NCI-H82 (cell line): ENCODE measurements at places on chromosomes 5 and 9.
A peak's percentile ranks its signal among the peaks of the same experiment; 100 is the strongest.

DNA sequence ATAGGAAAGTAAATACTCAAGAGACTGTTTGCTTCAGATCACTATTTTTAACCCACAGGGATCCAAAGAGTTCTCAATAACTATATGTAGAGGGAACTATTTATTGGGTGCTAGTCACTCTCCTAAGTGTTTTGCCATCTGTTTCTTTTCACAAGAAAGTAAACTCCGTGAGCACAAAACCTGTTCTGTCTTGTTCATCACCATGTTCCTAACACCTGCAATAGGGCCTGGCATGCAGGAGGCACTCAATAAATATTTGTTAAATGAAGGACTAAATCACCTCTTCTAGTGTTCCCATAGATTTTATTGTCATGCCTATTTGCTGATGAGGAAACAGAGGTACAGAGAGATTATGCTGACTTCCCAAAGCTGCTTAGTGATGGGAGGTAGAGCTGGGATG is 118.2 kb downstream of the VCAN start:
- no peak for DNase-seq

GRCh38 chr9:137035937-137036336 is 4.0 kb upstream of the FUT7 start:
- no peak for DNase-seq

DNA sequence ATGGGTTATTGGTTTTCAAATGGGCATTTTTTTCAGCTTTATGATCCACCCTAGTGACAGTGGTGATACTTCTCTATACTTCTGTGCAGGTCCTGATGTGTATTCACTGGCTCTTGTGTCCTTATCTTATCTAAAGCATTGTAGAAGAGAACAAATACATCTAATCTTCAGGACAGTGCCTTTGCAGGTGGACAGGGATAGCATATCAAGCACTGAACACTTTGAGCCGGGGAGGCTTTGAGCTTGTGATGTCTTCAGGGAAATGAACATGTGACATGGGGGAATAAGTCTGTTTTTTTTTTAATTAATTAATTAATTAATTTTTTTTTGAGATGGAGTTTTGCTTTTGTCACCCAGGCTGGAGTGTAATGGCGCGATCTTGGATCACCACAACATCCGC is 115.5 kb upstream of the KLF4 start:
- DNase-seq, result no peak

GRCh38 chr5:180690562-180690961 is 41.2 kb upstream of the FLT4 start:
- peak; percentile 62 for DNase-seq

DNA sequence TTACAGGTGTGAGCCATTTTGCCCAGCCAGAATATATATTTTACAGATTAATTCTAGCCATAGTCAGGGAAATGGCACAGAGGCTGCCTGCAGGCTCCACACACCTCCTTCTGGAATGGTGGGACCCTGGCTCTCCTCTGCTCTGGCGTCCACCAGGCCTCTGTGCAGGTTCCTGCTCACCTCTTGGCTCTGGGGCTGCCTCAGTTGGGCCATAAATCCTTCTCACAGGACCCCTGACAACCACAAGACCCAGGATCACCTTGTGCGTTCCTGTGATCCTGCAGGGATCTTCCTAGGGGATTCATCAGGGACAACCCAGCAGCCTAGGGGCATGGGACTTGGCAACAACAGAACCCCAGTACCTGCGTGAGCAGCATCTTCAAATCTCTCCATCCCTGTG is 93.0 kb upstream of the FSTL4 start:
- DNase-seq, result no peak

GRCh38 chr9:16267281-16268066 is 603.0 kb downstream of the BNC2 start:
- no peak for DNase-seq

GRCh38 chr5:142612494-142613270 is 73.2 kb downstream of the FGF1 start:
- no peak for DNase-seq

- no peak for DNase-seq
These were observed 11.2 kb upstream of the TRIO start for GRCh38 chr5:14131855-14132503.

DNA sequence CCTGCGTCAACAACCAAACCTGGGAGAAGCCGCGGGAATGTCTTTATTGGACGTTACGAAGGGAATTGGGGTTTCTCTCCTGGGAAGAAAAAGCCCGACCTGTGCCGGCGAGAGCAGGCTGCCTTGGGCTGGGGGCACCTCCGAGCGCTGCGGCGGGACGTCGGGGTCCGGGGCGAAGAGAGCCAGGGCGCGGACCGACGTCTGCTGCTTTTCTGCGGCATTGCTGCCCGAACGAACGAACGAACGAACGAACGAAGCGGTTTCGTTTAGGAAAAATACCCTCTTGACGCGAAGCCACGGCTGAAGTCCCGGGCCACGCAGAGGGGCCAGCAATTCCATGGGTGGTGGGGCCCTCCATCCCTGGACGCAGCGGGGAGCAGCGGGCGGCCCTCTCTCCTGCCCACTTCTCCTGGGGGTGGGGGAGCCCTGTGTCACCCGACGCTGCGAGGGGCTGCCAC is 4.8 kb upstream of the PITX1 start:
- DNase-seq, result no peak

- DNase-seq, result no peak
These were observed 44.1 kb downstream of the PIP5K1B start for GRCh38 chr9:68749135-68749534.

DNA sequence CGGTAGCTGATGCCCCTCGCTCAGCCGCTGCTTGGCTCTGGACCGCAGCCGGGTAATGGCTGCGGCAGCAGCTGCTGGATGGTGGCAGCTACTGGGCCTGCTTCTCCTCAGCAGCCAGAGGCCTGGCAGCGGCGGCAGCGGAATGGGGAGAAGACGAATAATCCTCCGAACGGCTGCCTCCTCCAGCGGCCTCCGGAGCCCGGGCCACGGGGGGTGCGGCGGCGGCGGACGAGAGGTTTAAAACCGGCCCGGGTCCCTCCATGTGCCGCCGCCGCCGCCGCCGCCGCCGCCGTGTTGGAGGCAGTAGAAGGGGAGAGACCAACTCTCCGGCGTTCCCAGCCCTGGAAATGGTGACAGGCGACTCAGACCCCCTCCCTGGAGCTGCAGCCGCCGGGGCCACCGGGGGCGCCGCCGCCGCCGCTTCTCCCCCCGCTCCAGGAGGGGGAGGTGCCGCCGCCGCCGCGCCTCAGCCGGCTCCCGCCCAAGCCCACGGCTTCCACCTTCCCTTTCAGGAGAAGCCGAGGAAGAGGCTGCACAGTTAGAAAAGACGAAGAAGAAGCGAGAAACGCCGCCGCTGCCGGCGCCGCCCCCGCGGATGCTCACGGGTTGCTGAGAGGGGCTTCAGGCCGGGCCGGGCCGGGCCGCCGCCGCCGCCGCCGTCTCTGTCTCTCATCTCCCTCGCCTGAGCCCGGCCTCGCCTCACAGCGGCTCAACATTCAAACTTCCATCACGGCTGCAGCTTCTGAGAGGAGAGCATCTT is 118.4 kb upstream of the PRSS3 start:
- DNase-seq, result peak; percentile 79

DNA sequence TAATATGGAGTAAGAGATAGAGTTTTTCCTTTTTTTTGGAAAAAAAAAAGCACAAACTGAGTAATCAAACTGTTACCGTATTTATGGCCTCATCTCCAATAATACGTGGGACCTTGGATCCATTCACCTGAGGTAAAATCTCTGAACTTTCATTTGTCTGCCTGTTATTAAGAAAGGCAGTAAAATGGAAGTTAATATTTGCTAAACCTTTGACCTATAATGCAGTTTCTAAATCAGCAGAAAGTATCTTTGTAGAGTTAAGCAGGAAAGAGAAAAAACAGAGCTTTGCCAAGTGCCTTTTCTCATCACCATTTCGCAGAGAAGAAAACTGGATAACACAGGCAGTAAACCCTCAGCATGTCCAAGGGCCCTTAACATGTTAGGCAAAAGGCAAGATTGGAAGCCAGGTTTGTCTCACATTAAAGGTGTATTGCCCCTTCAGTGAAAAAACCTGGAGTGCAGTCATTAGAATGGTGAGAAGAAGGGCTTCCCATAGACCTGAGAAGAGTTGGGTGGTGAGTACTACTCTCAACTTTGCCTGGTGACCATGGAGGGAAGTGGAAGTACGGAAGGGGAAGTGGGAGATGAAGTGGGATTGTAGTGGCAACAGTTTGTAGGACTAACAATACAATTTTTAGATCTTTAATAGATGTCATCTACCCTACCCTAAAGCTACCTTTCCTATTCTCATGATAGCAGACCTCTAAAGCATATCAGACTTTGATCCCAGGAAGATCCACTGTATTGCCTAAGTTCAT is 65.4 kb upstream of the GRAMD2B start:
- DNase-seq, result no peak

DNA sequence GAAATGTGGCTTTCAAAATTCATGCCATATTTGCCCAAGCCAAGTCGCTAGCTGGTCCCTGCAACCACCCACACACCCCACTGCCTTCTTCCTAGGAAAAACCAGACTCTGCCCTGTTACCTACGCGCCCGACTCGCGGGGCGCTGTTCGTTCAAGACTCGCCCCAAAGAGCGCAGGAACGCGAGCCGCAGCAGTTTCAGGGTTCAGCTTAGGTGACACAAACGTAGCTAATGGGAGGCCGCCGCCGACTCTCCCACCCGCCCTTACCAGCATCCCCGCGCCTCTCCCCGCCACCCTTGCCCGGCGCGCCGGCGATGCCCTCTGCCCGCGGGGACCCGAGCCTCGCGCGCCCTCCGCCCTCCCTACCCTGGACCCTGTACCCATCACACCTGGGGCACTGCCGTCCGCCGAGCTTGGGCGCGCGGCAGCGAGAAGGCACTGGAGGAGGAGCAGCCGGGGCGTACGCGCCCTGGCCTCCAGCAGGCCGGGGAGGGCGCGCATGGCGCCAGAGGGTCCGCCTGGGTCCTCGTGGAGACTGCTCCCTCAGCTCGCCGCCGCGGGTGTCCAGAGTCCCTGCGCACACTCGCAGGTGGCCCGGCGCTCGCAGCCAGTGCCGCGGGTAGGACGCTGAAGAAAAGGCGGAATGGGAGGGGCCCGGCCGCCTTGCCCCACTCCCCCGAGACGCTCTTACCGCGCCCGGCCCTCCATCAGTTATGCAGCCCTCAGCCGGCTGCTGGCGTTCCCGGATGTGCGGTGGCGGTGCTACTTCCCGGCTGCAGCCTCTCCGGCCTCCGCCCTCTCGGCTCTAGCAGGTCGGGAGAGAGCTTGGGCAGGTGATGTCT is at the start of gene EMB:
Gene EMB (minus strand): TSS at position 638 of the 842 bp plus-strand sequence. CDS start 137 bp downstream, at position 501.
- DNase-seq, result no peak

DNA sequence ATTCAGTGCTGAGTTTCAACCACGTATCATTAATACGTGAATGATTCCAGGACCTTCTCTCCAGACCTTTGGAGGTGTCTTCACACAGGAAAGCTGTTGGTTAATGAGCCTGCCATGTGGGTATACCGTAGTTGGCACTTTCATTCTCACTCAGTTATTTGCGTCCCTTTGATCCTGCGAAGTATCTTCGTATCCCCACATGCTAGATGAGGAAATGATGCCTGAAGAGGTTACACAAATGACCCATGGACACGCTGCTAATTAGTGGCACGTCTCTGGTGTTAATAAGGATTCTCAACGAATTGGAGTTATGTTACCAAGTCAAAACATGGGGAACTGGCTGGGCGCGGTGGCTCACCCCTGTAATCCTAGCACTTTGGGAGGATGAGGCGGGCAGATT is 65.7 kb upstream of the GNE start:
- no peak for DNase-seq

GRCh38 chr5:143155455-143155854 is 248.0 kb downstream of the NR3C1 start:
- no peak for DNase-seq

- DNase-seq, result no peak
These were observed 38.7 kb upstream of the PTGS1 start for GRCh38 chr9:122332083-122332482.

DNA sequence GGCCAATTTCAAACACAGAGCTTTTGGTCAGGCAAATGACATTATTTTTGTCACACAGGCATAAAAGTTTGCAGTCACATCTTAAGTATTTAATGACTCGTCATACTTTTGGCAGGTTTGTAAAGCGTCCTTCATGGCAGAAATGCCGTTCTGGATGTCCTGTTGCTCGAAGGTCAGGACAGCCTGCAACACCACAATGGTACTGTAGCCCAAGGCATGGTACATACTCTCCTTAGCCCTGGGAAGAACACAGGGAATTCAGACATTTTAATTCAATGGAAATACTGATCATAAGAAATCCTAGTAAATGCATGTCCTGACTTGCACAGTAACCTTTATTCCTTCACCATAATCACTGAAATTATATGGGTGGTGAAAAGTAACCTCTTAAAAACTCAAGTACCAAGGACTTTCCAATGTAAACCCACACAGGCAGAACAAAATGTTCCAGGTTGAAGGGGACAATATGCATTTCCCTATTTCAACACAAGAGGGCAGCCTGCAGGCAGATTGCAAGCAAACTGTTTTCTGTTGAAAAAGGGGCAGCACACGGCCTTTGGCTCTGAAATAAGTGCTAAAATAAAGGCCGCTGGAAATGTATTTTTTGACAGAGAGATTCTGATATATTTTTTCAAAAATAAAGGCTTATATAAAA is 95.7 kb downstream of the TTC39B start:
- peak; percentile 72 for DNase-seq

DNA sequence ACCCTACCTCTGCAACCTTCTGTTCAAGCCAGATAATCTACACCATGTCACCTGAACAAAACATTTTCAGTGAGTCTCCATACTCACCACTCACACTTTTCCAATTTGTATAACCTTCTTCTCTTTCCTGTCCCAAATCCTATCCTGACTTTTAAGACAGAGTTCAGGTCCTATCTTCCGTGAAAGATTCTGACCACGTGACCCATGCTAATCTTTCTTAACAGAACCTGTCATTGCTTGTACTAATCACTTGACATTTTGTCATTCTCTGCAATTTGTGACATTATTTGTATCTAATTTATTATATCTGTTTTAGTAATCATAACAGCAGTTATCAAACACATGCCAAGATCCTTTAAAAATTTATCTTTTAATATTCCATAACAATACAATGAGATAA is 132.5 kb upstream of the PRLR start:
- DNase-seq, result no peak

- DNase-seq, result no peak
These were observed 30.1 kb downstream of the B4GALT1 start for GRCh38 chr9:33136721-33137670.

- DNase-seq, result peak; percentile 7
These were observed 25.8 kb upstream of the CAMK4 start for GRCh38 chr5:111198281-111198966.

DNA sequence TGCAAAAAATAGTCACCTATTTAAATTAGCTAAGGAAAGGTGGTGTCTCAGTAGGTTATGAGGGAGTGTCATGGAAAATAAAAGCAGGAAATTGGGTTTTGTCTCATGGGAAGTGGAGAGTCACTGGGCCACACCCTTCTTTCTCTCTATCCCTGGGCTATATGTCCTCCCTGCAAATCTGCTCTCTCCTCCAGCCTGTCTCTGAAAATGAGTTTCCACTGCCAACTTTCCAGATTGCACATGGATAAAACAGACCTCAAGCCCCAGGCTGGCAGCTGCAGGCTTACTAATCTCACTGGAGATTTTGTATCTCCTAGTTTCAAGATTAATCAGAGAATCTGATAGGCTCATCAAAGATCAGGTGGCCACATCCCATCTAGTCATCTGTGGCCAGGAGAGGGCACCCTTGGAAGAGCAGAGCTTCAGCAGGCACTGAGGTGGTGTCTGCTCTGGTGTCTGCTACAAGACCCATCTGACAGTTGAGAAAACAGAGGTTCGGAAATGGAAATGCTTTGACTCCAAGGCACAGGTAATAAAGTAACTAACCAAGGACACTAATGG is 178.9 kb downstream of the MSX2 start:
- peak; percentile 82 for DNase-seq

GRCh38 chr5:131749723-131750470 is 46.9 kb downstream of the FNIP1 start:
- DNase-seq, result no peak
